Fibroblast of the conjunctiva (primary cell): ENCODE measurements at places on chromosomes 5 and 9.

- no peak for DNase-seq
Measured at GRCh38 chr9:136309101-136309801, 5.4 kb upstream of the CCDC187 start.

DNA sequence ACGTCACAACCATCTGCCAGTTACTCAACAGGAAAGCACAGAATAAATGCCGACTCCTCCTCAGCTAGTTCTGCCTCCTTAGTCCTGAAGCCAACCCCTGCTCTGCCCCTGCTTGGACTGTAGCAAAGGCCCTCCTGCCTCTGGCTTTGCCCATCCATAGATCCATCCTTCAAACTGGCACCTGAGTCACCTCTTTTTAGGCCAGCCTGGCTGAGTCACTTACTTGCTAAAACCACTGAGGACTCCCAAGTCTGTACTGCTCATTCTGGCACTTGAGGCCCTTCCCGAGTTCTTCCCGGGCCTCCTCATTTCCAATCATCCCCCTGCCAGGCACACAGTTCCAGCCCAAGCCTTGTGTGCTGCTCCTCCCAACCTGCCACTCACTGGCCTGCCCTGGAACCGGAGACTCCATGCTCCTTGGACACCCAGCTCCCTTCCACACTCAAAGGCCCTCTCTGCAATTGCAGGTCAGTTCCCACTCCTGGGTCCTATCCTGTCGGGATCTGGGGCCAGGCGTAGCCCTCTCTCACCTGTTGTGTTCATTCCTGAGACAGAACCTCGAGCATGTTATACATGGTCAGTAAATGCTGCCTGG is 220.1 kb downstream of the DAB2IP start:
- DNase-seq: no peak

DNA sequence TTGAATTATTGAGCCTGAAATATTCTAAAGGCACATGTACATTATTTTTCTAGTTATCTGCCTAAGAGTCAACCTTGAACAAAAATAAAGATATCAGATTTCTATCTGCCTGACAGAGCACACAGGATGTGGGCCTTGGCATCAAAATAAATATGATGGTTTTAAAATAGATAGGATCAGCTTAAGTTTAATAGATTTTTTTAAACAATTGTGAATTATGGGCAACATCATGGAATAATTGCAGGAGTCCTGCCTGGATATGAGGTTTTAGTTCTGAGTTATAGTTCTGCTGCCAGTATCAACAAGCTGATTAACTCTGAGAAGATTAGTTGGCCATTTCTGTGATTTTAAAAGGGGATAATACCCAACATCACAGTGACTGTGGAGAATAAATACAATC is 107.0 kb upstream of the PCA3 start:
- DNase-seq: no peak

DNA sequence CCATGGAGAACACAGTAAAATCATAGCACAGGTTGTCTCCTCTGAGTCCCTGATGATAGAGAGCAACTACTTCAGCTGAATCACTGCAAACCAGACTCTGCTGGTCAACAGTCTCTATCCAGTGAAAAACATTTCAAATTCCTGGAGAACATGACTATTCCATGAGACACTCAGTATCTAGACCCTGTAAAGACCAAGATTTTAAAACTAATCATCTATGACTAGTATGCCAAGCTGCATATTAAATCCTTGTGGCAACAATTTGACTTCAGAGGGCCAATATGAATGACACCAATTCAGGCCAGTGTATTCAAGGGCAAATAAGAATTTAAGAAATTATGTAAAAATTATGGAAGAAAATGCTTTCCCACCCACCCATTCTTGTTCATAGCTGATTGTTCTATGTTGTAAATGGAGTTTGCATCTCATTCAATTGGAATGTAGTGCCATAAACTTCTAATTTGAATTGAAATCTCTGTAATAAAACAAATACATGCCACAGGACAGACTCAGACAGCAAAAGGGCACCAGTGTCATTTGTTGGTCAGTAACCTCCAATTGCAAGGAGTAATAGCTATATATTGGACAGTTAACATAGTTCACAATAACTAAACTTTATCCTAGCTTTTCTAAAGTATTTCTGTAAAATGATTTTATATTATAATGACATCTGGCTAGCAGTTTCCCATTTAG is 80.1 kb upstream of the LPAR1 start:
- no peak for DNase-seq

DNA sequence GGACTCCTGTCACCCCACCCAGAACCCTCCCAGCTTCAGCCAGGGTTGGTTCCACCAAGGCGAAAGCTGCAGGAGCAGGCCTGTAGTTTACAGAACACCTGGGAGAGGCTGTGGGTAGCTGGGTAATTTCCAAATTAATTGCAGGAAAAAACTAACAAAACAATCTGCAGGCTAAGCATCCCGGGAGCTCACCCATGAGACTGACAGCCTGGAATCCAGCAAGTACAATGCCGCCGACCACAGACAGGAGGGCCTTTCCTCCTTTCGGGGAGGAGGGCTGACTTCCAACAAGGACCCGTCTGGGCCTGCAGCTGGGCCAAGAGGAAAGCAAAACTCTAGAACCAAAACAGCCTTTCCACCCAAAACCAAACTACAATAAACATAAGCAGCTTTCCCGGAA is 10.3 kb downstream of the FOXE1 start:
- no peak for DNase-seq

DNA sequence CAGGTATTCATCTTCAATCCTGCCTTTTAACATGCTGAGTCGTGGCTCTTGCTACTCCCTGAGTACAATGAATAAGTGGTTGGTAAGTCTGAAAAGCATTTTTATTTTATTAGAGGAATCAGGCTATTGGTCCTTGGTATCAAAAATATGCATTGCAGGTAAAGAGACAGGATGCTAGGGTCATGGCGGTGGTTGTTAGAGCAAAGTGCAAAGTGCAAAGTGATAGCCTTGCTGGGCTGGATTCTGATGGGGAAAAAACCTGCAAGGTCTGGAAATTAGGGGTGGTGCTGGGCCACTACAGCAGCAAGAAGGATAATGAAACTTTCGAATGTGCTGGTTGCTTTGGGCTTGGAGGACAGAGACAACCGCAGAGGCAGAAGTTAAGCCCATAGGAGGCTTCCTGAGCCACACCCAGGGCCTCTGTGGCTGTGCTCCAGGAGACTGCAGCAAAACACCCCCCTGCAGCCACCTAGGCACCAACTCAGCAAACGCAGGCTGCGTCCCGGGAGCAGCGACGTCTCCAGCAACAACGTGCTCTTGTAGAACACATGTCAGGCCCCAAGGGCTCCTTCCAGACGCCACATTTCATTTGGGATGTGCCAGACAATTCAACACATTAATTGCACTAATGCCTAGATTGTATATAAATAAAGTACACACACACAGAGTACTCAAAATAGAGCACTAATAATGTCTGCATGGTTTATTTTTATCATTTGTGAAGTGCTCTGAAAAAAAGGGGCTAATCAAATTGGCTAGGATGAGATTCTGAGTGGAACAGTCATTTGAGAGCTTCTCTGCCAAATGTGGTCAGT is 149.8 kb upstream of the RAPGEF1 start:
- DNase-seq: no peak

- DNase-seq: no peak
Measured at GRCh38 chr9:38112049-38112448, 43.0 kb upstream of the SHB start.

- DNase-seq: no peak
Measured at GRCh38 chr9:7094576-7094975, 336.8 kb downstream of the KDM4C start.

GRCh38 chr5:150672237-150672883 is 11.3 kb downstream of the MYOZ3 start:
- DNase-seq: no peak

GRCh38 chr5:122870219-122870856 is 24.9 kb downstream of the SNX24 start:
- no peak for DNase-seq
